CD4-positive, alpha-beta T cell (primary cell): ENCODE measurements at places on chromosomes 6 and 20.

DNA sequence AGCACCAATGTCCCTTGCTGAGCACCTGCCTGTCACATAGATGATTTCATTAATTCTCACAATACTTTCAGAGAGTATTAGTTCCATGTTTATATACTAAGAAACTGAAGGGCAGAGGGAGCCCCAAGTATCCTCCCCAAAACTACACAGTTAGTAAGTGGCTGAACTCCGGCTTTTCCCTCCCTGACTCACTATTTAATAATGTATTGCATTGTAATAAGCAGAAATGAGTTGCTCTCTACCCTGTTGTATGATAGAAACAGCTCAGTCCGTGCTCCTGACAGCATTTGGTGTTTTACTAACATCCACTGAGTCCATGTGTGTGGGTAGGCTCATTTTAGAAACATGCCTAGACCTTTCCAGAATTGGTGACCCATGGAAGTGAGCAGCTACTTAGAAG, 76.8 kb downstream of the OLIG3 start:
- no peak overlapping the region for H3K4me3 ChIP-seq
- peaks cover 17% of the 10 kb centered on the region for H3K4me1 ChIP-seq
- no peak overlapping the region for H3K27ac ChIP-seq
- H3K27me3 ChIP-seq = no peaks in the 10 kb centered on the region
- DNase-seq = no peak

DNA sequence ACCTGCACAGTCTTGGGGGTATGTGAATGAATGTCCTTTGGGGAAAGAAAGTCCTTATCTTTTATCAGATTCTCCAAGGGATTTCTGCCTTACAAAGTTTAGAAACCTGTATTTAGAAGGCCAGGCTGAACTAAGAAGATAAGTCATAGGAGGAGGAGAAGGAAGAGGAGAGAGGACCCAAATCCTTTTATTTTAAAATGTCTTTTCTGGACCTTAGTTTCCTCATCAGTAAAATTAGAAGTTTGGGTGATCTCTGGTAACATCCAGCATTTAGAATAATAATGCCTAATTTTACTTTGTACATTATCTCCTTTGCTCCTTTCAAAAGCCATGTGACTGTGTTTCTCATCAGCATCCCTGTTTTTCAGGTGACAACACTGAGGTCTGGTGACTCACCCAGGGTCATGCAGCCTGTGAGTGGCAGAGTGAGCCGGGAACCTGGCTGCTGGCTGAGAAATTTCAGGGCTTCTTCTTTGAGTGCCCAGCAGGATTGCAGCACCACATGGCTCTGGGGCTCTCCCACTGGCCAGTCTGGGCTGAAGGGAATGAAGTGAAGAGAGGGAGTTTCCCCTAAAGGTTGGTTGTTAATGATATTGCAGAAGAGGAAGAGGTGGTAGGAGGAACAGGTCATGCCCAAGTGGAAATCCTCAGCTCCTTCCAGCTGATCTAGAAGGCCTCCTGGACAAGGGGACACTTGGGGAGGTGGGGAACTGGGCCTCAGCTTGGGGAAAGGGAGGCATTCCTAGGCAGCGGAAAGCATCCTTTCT, 34.0 kb downstream of the VEGFA start:
- no peak overlapping the region for H3K4me3 ChIP-seq
- peaks cover 12% of the 10 kb centered on the region for H3K4me1 ChIP-seq
- DNase-seq = no peak
- H3K36me3 ChIP-seq = no peaks in the 10 kb centered on the region
- no peaks in the 10 kb centered on the region for H3K27me3 ChIP-seq

DNA sequence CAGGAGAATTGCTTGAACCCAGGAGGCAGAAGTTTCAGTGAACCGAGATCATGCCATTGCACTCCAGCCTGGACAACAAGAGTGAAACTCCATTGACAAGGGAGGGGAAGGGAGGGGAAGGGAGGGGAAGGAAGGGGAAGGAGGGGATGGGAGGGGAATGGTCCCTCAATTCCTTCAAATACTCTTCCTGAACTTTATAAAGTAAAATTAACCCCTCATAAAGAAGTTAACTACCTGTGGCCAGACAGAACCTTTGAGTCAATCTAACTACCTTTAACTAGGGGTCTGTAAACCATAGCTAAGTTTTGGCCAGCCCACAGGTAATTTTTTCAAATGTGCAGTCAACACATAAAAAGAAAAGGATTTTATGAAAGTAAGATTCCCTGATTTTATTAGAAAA, 131.0 kb downstream of the ZMYND8 start:
- no peak overlapping the region for H3K4me3 ChIP-seq
- no peaks in the 10 kb centered on the region for H3K27me3 ChIP-seq
- no peak for DNase-seq
- H3K36me3 ChIP-seq = peaks cover 77% of the 10 kb centered on the region
- H3K27ac ChIP-seq = no peak overlapping the region
- no peaks in the 10 kb centered on the region for H3K4me1 ChIP-seq

DNA sequence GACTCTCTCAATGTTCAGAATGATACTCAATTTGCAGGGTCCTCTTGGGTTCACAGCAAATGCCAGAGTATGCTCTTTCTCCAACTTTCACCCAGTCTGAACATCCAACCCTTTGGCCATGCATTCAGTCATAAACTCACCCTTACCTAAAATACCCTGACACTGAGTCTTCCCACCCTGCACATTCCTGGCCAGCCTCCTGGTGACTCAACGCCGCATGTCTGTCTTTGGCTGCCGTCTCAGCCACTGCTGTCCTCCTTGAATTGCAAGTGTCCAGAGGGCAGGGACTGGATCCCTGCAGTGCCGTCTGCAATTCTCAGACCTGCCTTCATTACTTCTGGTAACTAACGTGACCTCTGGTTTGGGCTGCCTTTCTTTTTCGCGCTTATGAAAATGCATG, 593.4 kb downstream of the QKI start:
- no peak overlapping the region for H3K27ac ChIP-seq
- no peaks in the 10 kb centered on the region for H3K36me3 ChIP-seq
- no peak overlapping the region for H3K4me3 ChIP-seq
- DNase-seq = no peak
- H3K27me3 ChIP-seq = no peaks in the 10 kb centered on the region

DNA sequence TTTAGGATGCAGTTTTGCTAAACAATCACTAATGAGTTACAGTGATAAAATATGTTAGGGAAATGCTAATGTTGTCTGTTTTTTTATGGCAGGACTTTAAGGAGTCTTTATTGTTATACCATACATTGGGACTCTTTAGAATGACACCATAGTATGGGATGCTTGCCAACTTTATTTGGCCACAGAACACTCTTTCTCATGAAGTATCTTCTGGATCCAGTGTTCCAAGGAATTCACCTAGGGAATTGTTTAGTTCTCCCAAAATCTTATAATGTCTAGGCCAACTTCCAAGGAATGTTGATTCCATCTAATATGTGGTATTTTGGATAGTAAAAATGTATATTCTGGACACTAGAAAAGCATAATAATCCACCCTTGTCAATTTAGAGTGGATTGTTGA, 3.3 kb downstream of the RIN2 start:
- H3K36me3 ChIP-seq = no peaks in the 10 kb centered on the region
- H3K4me3 ChIP-seq = no peak overlapping the region
- H3K27me3 ChIP-seq = peaks cover 29% of the 10 kb centered on the region

GRCh38 chr20:17172836-17173516, 53.9 kb upstream of the PCSK2 start:
- H3K4me3 ChIP-seq = no peak overlapping the region
- no peaks in the 10 kb centered on the region for H3K4me1 ChIP-seq
- H3K27me3 ChIP-seq = no peaks in the 10 kb centered on the region
- no peak overlapping the region for H3K27ac ChIP-seq
- no peak for DNase-seq

DNA sequence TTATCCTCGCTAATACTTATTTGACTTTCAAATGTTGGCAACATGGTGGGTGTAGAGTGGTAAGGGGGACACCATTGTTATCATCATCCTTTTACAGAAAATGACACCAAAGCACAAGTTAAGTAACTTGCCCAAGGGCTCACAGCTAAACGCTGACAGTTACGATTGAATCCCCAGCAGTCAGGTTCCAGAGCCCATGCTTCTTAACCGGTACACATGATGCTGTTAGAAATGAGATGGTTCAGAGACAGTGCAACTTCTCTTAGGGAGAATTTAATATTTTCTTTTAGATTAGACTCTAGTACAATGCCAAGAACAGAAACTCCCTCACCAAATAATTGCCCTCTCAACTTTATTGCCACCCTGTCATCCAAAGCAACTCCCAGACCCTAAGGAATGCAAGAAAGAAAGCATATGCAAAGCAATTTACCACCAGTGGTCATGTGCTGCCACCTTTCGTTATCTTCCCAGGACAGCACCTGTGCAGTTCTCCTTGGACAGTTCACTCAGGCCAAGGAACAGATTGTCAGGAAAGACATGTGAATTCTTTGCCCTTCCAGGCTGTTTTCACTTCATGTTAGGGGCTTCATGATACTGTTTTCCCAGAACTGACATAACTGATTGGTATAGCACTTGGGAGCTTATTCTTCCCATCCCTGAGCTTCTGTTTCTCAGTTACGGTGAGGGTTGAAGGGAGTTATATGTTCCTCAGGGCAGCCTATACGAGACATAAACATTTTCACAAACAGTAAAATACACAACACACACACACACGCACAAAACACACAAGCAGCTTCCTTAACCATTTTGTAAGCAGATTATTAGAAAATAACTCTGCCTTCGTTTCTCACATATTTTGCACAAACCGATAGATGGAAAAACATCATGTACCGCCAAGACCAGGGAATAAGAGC, 5.1 kb downstream of the HLA-DMA start:
- H3K36me3 ChIP-seq = no peaks in the 10 kb centered on the region
- H3K27me3 ChIP-seq = no peaks in the 10 kb centered on the region
- H3K27ac ChIP-seq = no peak overlapping the region
- no peak overlapping the region for H3K4me3 ChIP-seq
- peak; percentile 24 for DNase-seq

DNA sequence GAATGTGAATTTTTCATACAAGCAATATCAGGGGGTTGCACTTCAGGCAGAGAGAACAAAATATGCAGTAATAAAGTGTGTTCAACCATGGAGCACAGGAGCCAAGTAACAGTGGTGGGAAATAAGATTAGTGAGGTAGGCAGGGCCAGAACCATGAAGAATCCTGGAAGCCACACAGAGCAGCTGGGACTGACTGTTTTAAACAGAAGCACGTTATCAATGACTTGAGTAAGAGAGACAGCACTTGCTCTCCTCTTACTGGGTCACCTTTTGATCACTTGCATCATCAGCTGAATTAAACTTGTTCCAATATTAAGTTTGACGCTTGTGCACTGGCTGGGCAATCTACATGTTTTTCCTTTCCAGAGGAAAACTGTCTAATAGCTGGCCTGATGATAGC, 238.5 kb downstream of the TBX18 start:
- no peak overlapping the region for H3K27ac ChIP-seq
- no peak for DNase-seq
- no peaks in the 10 kb centered on the region for H3K27me3 ChIP-seq
- no peak overlapping the region for H3K4me3 ChIP-seq
- H3K4me1 ChIP-seq = no peaks in the 10 kb centered on the region
- H3K36me3 ChIP-seq = no peaks in the 10 kb centered on the region

DNA sequence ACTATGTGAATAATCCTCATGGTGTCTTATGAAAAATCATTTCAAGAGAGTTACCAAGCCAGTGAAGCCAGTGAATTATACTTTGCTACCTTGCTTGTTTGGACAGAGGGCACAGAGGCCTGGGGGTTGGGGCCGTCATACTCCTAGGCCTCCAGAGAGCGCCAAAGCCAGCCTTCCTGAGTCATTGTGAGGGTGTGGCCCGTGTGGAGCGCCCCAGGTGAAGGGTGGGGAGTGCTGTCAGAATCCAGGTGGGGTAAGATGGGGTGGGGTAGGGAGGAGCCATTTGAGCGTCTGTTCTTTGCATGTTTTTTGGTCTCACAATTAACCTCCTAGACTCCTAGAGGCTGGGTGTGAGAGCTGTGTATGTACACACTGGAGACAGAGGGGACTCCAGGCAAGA, 71.1 kb downstream of the PERP start:
- H3K4me1 ChIP-seq = no peaks in the 10 kb centered on the region
- H3K4me3 ChIP-seq = no peak overlapping the region
- no peak for DNase-seq
- no peaks in the 10 kb centered on the region for H3K36me3 ChIP-seq
- H3K27ac ChIP-seq = no peak overlapping the region
- no peaks in the 10 kb centered on the region for H3K27me3 ChIP-seq

GRCh38 chr6:150395388-150396009, 26.7 kb downstream of the IYD start:
- no peak overlapping the region for H3K27ac ChIP-seq
- H3K4me1 ChIP-seq = no peaks in the 10 kb centered on the region
- H3K27me3 ChIP-seq = peaks cover 7% of the 10 kb centered on the region
- H3K36me3 ChIP-seq = no peaks in the 10 kb centered on the region

DNA sequence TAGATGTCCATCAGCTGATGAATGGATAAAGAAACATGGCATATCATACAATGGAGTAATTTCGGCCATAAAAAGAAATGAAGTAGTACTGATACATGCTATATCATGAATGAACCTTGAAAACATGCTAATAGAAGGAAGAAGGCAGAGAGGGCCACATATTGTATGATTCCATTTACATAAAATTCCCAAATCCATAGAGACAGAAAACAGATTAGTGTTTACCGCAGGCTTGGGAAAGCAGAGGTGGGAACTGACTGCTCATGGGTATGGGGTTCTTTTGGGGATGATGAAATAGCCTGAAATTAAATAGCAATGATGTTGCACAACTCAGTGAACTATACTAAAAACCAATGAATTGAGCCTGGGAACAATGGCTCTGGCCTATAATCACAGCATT, 58.3 kb downstream of the SERAC1 start:
- no peaks in the 10 kb centered on the region for H3K27me3 ChIP-seq
- no peak overlapping the region for H3K4me3 ChIP-seq
- no peak for DNase-seq
- no peaks in the 10 kb centered on the region for H3K4me1 ChIP-seq
- H3K36me3 ChIP-seq = no peaks in the 10 kb centered on the region

DNA sequence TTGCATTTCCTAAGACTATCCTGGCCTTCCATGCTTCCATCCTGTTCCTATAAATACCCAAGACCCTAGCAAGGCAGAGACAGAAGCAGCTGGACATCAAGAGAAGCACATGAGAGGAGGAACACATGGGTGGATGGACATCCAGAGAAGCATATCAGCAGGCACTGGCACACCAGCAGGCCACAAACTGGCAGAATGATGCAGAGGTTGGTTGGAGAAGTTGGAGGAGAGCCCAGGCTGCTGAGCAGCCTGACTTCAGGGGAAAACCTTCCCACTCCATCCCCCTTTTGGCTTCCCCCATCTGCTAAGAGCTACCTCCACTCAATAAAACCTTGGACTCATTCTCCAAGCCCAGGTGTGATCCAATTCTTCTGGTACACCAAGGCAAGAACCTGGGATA, 332.5 kb downstream of the FRK start:
- H3K4me3 ChIP-seq = no peak overlapping the region
- H3K36me3 ChIP-seq = no peaks in the 10 kb centered on the region
- H3K27me3 ChIP-seq = no peaks in the 10 kb centered on the region
- DNase-seq = no peak

GRCh38 chr6:117795234-117795633, 111.8 kb upstream of the SLC35F1 start:
- H3K36me3 ChIP-seq = no peaks in the 10 kb centered on the region
- no peak for DNase-seq
- H3K4me1 ChIP-seq = no peaks in the 10 kb centered on the region
- H3K4me3 ChIP-seq = no peak overlapping the region
- H3K27ac ChIP-seq = no peak overlapping the region

- H3K36me3 ChIP-seq = no peaks in the 10 kb centered on the region
Measured at GRCh38 chr20:11261533-11262000, 587.8 kb upstream of the JAG1 start.

GRCh38 chr6:147132889-147133288, 71.3 kb upstream of the STXBP5 start:
- H3K36me3 ChIP-seq = no peaks in the 10 kb centered on the region
- DNase-seq = no peak
- no peaks in the 10 kb centered on the region for H3K27me3 ChIP-seq
- H3K4me1 ChIP-seq = no peaks in the 10 kb centered on the region
